ENCODE measurements at places on chromosomes 1 and 21.
A peak's percentile ranks its signal among the peaks of the same experiment; 100 is the strongest.

GRCh38 chr1:150186789-150187559, 37.3 kb downstream of the PLEKHO1 start:
- peak; percentile 53 for DNase-seq

GRCh38 chr1:12196641-12197482, 30.1 kb downstream of the TNFRSF1B start:
- no peak for DNase-seq

- no peak for DNase-seq
These were observed 300.7 kb upstream of the SNX7 start for GRCh38 chr1:98360864-98361263.

GRCh38 chr1:98058676-98059075, 137.8 kb upstream of the DPYD start:
- no peak for DNase-seq

DNA sequence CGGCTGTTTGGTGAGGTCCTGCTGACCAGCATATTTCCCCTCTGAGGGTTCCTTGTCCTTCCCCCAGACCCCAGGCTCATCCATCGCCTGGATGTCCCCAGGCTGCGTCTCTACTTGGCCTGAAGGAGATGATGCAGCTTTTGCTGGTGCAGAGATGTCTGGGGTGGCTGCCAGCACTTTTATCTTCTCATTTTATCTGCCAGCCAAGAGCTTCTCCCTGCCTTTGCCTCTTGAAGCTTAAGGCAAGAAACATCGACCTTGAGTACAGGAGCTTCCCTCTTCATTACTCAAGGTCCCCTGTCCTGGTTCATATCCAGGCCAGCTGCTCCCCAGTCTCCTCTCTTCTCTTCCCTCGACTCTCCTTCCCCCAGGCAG, 9.2 kb upstream of the H6PD start:
- DNase-seq, result no peak

DNA sequence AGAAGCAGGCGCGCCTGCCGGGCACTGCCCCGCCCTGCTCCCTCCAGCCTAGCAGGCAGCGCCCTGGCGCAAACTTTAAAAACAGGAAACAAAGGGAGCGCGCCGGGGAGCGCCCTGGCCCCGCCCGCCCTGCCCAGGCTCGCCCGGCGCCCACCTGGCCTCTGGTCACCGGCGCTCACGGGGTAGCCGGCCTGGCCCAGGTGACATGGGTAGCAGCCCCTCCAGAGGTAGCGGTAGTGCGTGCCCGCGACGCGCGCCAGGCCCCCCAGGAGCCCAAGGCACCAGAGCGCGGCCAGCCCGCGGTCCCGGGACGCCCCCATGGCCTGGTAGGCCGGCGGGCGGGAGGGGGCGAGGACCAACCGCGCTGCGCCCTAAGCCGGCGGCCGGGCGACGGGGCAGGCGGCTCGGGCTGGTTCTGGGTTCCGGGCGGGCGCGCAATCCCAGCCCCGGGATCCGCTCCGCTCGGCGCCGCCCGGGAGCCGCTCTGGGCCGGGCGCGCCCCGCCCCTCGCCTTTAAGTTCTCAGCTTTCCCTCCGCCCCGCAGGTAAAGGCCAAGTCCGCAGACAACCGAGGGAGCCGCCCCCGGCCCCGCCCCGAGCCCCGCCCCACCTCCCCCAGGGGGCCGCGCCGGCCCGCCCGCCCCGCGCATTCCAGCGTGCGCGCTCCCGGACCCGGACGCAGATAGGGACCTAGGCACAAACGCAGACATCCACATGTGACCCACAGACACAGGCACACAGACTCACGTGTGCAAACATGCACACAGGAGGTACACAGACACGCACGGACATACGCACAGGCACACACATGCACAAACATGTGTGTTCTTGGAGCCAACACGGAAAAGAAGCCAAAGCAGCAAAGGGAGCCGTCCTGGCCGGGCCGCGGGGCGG, 76.7 kb downstream of the ARHGEF16 start:
- DNase-seq, result peak; percentile 90

GRCh38 chr1:23616292-23616824, 57.1 kb upstream of the ID3 start:
- no peak for DNase-seq

DNA sequence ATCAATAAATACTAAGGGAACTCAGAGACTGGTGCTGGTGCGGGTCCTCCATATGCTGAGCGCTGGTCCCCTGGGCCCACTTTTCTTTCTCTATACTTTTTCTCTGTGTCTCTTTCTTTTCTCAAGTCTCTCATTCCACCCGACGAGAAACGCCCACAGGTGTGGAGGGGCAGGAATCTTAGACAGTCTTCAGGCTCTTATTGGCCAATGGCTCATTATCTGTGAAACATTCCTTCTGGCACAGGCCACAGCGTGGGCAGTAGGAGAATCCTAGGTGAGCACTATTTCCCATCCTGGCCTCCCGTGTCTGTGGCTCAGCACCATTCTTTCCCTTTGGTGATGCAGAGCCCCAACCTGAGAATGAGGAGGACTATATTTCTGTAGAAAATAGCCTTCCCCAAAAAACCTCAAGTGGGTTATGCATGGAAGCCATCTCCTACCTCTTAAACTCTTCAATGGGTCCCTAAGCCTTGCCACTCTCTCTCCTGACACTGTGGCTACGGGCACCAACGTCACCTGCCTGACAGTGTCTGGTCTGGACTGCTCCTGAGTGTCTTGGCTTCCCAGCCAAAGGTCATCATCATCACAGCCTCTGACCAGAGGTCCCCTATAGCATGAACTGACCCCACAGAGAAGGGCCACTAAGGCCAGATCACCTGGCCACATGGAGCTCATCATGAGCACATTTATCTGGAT, 6.2 kb upstream of the SLAMF1 start:
- DNase-seq, result no peak

- DNase-seq, result no peak
These were observed 174.4 kb downstream of the PGBD5 start for GRCh38 chr1:230251644-230252191.

- no peak for DNase-seq
These were observed 693 bp downstream of the SRSF10 start for GRCh38 chr1:23979387-23979880.

DNA sequence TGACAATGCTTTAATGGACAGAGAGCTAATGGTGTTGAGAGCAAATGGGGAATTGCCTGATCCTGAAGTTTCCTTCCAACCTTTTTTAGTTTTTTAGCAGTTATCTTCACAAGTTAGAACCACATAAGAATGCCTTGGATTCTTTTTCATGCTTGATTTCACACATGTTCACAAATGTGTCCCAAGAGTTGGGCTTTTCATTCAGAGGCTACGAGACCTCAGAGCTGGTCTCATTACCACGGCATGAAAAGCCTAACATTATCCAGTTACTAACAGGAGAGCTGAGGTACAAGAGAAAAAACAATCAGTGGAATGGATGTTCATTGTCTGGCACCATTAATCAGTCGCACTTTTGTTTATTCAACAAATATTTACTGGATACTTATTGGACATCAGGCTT, 340.6 kb downstream of the ZNF326 start:
- DNase-seq, result no peak

- DNase-seq, result no peak
These were observed 33.3 kb downstream of the ZNF281 start for GRCh38 chr1:200376528-200376927.

GRCh38 chr1:221100611-221101010, 221.4 kb downstream of the HLX start:
- DNase-seq, result peak; percentile 62

DNA sequence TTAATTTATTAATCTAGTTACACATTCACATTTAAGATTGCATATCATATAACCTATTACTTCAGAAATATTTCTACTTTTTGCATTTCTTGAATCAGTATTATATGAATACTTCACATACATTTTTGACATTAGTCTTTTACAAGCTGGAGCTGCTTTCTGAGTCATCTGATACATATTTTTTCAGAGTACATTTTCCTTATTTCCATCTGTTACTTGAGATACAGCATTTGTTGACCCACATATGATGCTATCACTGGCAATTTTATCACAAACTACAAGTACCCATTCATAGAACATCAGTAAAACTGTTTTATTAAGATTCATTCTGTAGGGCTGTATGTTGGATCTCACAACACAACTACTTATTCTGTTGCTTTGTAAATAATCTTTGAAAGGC, 367.2 kb upstream of the ST6GALNAC5 start:
- DNase-seq, result no peak

GRCh38 chr1:12622506-12622905, 4.5 kb upstream of the DHRS3 start:
- DNase-seq, result no peak

- no peak for DNase-seq
These were observed 24.7 kb downstream of the VPS45 start for GRCh38 chr1:150092180-150092791.

DNA sequence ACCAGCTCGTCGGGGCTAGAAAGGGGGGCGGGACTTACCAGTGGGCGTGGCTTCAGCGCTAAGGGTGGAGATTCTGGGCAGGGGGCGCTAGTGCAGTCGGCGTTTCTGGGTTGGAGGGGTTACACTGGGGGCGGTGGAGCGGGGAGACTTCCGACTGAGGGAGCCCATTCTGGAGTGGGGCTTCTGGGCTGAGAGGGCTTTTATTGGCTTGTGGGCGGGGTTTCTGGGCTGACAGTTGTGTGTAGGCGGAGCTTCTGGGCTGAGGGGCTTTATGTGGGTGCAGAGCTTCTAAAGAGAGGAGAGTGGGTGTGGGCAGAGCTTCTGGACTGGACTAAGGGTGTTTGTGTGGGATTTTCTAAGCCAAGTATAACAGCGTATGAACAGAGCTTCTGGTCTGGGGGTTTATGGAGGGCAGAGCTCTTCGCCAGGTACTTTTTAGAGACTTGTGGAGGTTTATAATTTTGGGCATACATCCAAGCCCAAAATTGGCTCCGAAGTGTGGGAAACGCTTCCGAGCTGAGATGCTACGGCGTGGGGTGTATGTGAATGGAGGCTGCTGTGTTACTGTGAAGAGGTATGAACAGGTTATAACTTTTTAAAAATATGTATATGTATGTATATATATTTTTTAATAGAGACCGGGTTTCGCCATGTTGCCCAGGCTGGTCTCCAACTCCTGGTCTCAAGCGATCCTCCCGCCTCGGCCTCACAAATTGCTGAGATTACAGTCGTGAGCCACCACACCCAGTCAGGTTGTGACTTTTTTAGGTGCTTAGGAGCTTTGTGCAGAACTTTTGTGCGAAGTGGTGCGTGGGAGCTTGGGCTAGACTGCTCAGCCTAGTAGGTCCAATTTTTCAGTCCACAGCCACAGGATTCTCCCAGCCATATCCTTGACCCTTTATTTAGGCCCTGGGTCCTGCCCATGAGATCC, 825 bp downstream of the TMEM39B start:
- no peak for DNase-seq

DNA sequence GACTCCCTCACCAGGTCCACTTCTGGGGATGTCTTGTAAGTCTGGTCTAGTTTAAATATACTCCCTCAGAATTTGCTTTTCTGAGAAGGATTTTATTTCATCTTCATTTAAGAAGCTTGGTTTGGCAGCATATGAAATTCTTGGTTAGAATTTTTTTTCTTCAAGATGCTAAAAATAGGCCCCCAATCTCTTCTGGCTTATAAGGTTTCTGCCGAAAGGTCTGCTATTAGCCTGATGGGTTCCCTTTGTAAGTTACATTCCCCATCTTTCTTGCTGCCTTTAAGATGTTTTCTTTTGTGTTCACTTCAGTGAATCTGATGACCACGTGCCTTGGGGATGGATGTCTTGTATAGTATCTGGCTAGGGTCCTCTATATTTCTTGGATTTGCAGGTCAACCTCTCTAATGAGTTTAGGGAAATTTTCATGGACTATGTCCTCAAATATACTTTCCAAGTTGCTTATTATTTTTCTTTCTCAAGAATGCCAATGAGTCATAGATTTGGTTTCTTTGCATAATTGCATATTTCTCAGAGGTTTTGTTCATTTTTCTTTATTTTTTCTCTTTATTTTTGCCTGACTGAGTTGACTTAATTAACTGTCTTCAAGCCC, 19.4 kb downstream of the TCP10L start:
- DNase-seq, result no peak

- no peak for DNase-seq
These were observed 13.9 kb upstream of the RHOU start for GRCh38 chr1:228721407-228721806.

DNA sequence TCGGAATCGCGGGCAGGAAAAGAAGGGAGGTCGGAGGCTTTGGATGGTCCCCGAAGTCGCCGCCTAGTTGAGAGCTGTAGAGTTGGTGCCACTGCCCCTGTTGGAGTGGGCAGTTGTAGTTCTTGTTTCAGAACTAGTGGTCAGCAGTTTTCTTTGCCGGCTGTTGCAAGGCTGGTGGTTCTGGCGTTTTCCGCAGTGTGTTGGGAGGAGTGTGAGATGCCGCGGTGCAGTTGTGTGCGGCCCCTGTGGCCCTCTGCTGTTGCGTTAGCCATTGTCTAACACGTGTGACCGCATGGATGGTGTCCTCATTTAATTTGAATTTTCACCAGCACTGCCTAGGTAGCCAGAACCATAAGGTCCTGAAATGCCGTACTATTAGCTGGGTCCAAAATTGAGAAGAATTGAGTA, 1.4 kb downstream of the ARF1 start:
- no peak for DNase-seq

GRCh38 chr1:155884031-155884960, 24.9 kb downstream of the SYT11 start:
- no peak for DNase-seq

DNA sequence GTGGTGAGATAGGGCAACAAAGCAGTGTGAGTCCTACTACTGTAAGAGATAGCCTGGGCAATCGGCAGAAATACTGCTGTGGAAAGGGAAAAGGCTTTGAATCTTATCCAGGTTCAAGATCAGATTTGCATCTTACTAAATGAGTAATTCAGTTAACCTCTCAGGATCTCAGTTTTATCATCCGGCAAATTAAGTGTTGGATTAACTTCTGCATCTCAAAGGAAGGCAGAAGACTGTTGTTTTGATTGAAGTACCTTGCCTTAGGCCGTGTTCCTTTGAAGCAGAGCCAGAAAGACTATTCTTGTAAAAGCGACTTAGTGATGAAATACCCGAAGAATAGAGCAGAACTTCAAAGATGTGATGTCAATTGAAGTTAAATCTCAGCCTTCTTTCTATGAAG, 612.9 kb upstream of the USP24 start:
- DNase-seq, result no peak

GRCh38 chr1:55947446-55947845, 631.9 kb downstream of the PLPP3 start:
- DNase-seq, result no peak
